ENCODE measurements at places on chromosomes 3 and 15. TPM values are rescaled to one million over a fixed set of nuclear protein-coding genes. Genes with fewer than 3 reads are reported as not detected.

The WNT5A gene
- 17.6 TPM for polyA plus RNA-seq

The PRSS50 gene
- 1.2 TPM for polyA plus RNA-seq

The TTLL13 gene
- 0.35 TPM for polyA plus RNA-seq

The HCN4 gene
- 0.15 TPM for polyA plus RNA-seq

The CCR9 gene
- 0.09 TPM for polyA plus RNA-seq

The ACSBG1 gene
- polyA plus RNA-seq = 1.4 TPM

The ZNF148 gene
- 41.5 TPM for polyA plus RNA-seq

The FANCD2OS gene
- polyA plus RNA-seq = not detected

The MOBP gene
- polyA plus RNA-seq = 0.14 TPM

The ABCF3 gene
- polyA plus RNA-seq = 53.7 TPM

The FGF12 gene
- polyA plus RNA-seq = 12.8 TPM

The SLC38A3 gene
- 3.2 TPM for polyA plus RNA-seq

The FOXB1 gene
- not detected for polyA plus RNA-seq

The CPNE9 gene
- not detected for polyA plus RNA-seq

The IQCF5 gene
- polyA plus RNA-seq = not detected

The RNU5B-1 gene
- polyA plus RNA-seq = not detected

The KBTBD13 gene
- polyA plus RNA-seq = not detected

The TEX55 gene
- polyA plus RNA-seq = not detected

The SERPINI1 gene
- 34.7 TPM for polyA plus RNA-seq

The CHRM5 gene
- 0.09 TPM for polyA plus RNA-seq

The GOLGA6B gene
- not detected for polyA plus RNA-seq

The CHRNA7 gene
- 9.8 TPM for polyA plus RNA-seq

The COLQ gene
- 5.3 TPM for polyA plus RNA-seq

The CDCP1 gene
- polyA plus RNA-seq = 1.0 TPM

The CPNE4 gene
- 0.35 TPM for polyA plus RNA-seq

The METTL6 gene
- 28.4 TPM for polyA plus RNA-seq

The KLHL40 gene
- polyA plus RNA-seq = not detected

The ACTC1 gene
- 1.6 TPM for polyA plus RNA-seq

The ERICH6 gene
- polyA plus RNA-seq = 0.37 TPM

The ST3GAL6 gene
- polyA plus RNA-seq = 75.5 TPM

The SNX22 gene
- 1.4 TPM for polyA plus RNA-seq

The EPM2AIP1 gene
- 45.1 TPM for polyA plus RNA-seq

The APOD gene
- 9.3 TPM for polyA plus RNA-seq

The FAM219B gene
- 49.9 TPM for polyA plus RNA-seq

The KCNH8 gene
- 1.4 TPM for polyA plus RNA-seq

The CACNA2D3 gene
- polyA plus RNA-seq = 3.2 TPM

The MTHFS gene
- polyA plus RNA-seq = 38.0 TPM

All from left renal pelvis (tissue), 4 donors.